HS-5 (cell line): ENCODE measurements at places on chromosomes 13 and 19.

GRCh38 chr19:18637673-18638630 is 1.1 kb downstream of the KLHL26 start:
- no peak for DNase-seq

- no peak for DNase-seq
These were observed 136.3 kb downstream of the CDK8 start for GRCh38 chr13:26390203-26390602.

- no peak for DNase-seq
These were observed 1.9 kb downstream of the TPM4 start for GRCh38 chr19:16077984-16078758.

DNA sequence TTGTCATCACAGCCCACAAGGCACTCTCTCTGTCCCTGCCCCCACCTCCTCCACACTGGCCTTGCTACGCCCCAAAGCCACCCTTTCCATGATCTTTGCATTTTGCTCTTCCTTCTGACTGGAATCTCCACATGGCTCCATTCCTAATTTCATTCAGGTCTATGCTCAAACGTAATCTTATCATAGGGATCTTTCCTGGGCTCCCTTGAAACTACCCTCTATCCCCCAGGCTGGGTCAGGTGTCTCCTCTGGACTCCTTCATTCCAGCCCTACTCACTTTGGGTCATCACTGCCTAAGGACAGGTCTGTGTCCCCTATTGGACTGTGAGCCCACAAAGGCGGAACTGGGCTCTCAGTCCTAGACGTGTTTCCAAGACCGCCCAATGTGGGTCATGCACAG is 3.1 kb downstream of the GEMIN7 start:
- no peak for DNase-seq

- peak; percentile 18 for DNase-seq
These were observed 15.1 kb downstream of the CC2D1A start for GRCh38 chr19:13920940-13921747.

DNA sequence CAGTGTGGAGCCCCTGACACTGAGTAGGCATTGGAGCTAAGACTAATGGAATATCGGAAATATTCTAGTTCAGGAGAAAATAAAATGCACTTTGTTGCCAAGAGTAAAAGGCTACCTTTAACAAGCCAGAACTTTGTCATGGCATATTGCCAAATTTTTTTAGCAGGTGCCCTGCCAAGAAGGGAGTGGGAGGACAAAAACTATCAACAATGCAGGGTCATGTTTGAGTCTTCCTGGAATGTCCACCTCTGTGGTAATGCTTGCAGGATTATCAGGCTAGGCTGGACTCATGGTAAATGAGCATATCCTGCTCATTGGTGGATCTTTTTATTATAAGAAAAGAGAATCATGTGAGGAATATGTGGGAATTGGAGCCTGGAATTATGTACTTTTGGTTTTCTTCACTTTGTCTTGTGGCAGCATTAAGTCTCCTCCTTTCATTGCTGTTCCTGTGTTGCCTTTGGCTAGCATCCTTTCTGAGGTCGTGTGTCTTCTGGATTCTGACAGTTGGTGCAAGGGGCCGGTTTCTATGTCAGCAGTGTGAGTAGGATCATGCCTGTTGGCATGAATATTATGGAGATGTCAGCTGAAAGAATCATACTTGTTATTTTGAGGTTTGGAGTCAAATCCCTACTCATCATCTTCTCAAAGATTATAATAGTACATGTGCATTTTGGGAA is 122.9 kb upstream of the SPRY2 start:
- no peak for DNase-seq

DNA sequence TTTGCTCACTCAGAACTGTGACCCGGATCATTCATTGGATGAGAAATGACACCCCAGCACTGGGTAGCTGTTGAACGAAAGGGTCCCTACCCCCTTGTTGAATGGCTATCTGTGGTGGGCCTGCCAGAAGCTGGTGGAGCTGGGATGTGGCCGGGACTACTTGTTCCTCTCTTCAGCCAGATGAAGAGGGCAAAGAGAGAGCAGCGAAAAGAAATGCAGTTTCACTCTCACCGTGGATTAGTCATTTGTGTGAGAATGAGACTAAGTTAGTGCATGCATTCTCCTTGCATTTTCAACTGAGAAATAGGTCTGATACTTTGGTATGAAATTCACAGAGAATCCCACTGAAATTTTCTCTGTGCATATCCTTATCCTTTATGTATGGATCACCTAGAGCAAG is 553.1 kb downstream of the IRS2 start:
- no peak for DNase-seq

DNA sequence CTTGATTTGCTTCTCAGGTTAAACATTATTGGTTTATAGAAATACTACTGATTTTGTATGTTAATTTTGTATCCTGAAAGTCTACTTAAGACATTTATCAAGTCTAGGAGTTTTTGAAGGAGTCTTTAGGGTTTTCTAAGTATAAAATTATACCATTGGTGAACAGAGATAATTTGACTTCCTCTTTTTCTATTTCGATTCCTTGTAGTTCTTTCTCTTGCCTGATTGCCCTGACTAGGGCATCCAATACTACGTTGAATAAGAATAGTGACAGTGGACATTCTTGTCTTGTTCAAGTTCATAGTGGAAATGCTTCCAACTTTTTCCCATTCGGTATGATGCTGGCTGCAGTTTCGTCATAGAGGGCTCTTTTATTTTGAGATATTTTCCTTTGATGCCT is 807.5 kb upstream of the SLC10A2 start:
- no peak for DNase-seq

DNA sequence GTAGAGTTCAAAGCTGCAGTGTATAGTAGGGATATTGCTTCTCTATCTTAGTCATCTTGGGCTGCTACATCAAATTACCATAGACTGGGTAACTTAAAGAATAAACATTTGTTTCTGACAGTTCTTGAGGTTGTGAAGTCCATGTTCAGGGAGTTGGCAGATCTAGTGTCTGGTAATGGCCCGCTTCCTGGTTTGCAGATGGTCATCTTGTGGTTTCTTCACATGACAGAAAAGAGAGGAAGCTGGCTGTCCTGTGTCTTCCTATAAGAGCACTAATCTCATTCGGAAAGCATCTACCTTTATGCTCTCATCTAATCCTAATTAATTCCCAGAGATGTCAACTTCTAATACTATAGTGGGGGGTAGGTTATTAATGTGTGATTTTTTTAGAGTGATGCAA is 6.2 kb downstream of the ZNF763 start:
- no peak for DNase-seq

GRCh38 chr19:57099199-57099661 is 20.6 kb upstream of the USP29 start:
- no peak for DNase-seq

- no peak for DNase-seq
These were observed 82.3 kb downstream of the RNASEH2B start for GRCh38 chr13:50991579-50992521.

- no peak for DNase-seq
These were observed 95.9 kb downstream of the SLC7A1 start for GRCh38 chr13:29499506-29500165.

GRCh38 chr13:110277357-110277975 is 29.5 kb downstream of the COL4A1 start:
- DNase-seq, result no peak

DNA sequence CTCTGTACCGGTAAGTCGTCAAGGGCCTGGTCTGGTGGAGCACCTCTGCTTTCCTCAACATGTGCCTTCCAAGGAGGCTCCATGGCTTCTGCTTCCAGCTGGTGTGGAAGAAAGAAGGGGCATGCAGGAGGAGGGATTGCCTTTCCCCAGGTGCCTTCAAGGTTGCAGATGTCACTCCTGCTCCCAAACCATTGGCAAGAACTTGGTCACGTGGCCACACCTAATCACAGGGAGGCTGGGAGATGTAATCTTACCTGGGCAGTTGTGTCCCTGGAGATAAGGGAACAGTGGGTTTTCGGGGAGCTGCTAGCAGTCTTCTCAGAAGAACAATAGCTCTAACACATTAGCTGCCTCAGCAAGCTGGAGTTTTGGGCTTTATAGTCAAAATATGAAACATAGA is 9.7 kb upstream of the GPR18 start:
- no peak for DNase-seq

GRCh38 chr19:42295831-42296525 is 6.0 kb upstream of the PRR19 start:
- no peak for DNase-seq

- no peak for DNase-seq
These were observed 3.2 kb downstream of the STX10 start for GRCh38 chr19:13146763-13147563.

DNA sequence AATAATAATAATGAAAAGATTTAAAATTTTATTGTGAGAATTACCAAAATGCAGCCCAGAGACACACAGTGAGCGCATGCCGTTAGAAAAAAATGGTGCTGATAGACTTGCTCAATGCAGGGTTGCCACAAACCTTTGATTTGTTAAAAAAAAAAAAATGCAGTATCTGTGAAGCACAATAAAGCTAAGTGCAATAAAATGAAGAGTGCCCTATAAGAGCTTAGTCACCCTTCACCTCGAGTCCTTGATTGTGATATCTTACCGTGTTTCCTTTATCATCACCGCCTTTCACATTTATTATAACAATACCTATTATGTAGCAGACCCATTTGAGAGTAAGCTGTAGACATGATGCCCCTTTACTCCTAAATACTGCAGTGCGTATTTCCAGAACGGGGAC is 83.2 kb downstream of the SLC6A16 start:
- DNase-seq, result no peak

DNA sequence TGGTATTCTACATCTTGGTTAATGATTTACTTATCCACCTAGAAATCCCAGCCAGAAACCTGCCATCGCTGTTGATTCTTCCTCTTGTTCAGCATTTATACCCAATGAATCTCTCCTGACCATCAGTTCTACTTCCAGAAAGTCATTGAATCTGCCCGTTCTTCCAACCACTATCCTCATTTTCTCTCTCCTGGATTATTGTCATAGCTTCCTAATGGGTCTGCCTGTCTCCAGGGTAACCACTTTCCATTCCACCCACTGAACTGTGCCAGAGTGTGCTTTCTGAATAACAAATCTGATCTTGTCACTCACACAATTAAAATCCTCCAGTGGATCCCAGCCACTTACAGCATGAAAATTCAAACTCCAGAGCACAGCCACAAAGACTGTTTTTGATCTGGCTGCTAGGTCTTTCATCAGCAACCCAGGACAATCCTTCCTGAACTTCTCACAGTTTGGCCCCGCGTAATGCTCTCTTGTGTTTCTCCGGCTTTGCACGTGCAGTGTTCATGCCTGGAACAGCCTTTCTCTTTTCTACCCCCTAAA is 330.6 kb downstream of the SPRY2 start:
- DNase-seq, result no peak

GRCh38 chr19:52007451-52007805 is 583 bp downstream of the ZNF615 start:
- no peak for DNase-seq

- DNase-seq, result no peak
These were observed 135.9 kb downstream of the RAP2A start for GRCh38 chr13:97569841-97570240.

GRCh38 chr19:21101521-21102242 is 19.7 kb downstream of the ZNF714 start:
- no peak for DNase-seq

DNA sequence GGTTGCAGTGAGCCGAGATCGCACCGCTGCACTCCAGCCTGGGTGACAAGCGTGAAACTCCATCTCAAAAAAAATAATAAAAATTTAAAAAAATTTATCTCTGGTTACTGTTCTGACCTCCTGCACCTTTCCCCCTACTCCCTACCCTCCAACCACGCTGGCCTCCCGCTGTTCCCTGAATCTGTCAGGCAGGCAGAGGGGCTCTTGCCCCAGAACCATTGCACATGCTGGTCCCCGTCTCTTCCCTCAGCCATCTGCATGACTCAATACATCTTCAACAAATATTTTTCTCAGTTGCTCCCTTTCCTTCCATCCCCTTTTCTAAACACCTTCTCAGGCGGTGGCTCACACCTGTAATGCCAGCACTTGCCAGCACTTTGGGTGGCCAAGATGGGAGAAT is 1.1 kb upstream of the FAM187B start:
- no peak for DNase-seq

DNA sequence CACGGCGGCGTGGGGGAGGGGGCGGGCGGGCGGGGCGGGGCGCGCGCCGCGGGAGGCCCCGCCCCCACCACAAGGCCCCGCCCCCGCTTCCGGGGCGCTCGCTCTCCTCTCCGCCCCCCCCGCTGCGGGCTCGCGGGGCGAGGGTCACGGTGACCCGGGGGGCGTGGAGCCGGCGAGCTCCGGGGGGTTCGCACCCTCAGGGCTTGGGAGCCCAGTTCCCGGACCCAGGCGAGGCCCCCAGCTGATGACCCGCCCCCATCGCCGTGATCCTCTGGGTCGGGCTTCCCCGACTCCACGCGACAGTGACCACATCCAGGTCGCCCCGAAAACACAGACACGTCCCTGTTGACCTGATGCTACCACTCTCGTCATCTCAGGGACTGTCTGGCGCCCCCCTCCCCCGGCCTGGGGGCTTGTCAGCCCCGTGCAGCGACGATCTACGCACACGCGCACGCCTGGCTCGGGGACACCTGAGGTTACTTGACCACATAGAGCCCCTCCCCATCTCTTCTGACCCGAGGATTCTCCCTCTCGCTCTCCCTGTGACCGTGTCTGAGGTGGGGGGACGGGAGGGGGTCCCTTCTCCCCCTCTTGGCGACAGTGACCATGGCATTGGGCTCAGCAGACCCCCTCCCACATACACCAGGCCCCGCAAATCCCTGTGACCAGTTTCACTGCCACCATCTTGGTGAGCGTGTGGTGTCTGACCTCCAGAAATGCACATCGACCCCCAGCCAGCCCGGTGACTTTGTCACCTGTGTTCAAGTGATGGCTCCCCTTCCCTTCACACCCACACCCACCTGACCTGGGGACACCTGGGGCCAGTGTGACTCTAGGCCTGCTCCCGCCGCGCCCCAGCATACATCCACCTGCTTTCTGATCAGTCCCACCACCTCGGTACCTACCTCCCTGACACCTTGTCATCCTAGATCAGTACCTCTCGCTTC is 670 bp downstream of the MAP2K7 start:
- DNase-seq, result no peak

- DNase-seq, result no peak
These were observed 9.7 kb upstream of the SPACA4 start for GRCh38 chr19:48596679-48597465.

DNA sequence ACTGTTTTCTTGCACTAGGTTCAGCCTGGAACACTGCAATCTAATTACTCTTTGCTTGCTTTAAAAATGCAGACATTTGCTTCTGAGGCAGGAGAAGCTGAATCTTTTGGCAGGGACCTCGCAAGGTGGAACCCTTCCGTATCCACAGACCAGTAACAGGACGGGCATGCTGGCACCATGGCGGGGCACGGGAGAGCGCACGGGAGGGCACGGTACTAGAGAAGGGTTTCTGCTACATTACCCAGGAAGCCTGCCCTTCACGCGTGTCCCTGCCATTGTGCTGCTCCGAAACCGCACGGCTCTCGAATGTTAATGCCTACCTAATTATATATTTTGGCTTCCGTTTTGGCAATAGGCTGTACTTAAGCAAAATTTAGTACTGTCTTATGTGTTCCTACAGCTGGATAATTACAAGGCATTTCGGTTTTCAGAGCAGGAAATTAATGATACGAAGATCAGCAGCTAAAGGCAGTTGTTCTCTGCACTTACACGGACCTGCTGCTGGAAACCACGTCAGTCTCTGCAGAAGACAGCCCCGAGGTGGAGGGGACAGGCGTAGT is 430.4 kb downstream of the IRS2 start:
- no peak for DNase-seq
